Stimulated activated CD8-positive, alpha-beta memory T cell treated with anti-CD3 and anti-CD28 coated beads, Interleukin-4, amount 100 ng/mL, for 4 hours (primary cell): ENCODE measurements at places on chromosomes 11 and 22.

- no peak for DNase-seq
Observed at GRCh38 chr11:44835938-44836337, 109.2 kb downstream of the TSPAN18 start.

DNA sequence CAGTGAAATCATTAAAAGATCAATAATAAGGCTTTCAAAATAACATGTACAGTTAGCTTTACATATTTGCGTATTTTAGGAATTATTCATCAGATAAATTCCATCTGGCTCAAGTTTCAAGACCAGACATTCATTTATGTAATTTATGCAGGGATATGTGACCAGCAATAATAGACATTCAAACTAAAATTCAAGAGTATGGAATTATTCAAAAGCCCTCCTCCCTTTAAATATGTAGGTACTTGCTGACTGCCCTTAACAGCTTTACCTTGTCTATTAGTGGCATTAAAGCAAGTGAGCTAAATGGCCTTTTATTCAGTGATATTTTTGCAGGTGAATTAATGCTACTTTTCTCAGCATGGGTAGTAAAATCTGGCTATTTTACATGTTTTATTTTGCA is 126.1 kb downstream of the LRRC4C start:
- DNase-seq, result no peak

GRCh38 chr11:2419638-2420501 is 19.3 kb downstream of the TSSC4 start:
- no peak for DNase-seq

GRCh38 chr11:62370743-62371440 is 33.6 kb downstream of the ASRGL1 start:
- DNase-seq, result no peak

DNA sequence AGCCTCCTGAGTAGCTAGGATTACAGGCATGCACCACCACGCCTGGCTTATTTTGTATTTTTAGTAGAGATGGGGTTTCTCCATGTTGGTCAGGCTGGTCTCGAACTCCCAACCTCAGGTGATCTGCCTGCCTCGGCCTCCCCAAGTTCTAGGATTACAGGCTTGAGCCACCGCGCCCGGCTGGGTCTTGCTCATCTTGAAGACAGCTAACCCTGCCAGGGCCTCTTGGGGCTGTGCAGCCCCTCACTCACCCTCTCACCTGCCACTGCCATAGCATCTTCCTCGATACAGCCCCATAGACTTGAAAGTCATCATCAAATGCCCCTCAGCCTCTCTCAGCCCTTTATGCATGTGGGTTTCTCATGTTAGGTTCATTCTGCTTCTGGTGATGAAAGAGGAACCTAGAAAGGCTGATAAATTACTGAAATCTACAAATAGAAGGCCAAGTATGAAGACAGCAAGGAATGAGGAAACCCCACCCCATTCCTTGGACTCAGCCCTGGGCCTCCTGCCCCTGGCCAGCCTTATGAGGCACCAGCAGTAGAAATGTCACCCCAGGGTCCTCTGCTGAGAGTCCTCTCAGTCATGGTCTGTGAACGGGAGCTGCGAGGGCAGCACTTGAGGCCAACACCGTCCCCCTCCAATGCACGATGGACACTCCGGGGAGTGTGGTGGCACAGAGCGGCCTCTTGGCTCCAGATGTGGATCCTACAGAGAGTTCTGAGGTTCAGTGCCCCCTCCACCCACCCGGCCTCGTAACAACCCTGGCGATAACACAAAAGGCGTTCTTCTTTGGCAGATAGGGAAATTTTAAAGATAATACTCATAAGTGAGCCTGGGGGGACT is 24.8 kb downstream of the SCGB1A1 start:
- DNase-seq, result no peak

DNA sequence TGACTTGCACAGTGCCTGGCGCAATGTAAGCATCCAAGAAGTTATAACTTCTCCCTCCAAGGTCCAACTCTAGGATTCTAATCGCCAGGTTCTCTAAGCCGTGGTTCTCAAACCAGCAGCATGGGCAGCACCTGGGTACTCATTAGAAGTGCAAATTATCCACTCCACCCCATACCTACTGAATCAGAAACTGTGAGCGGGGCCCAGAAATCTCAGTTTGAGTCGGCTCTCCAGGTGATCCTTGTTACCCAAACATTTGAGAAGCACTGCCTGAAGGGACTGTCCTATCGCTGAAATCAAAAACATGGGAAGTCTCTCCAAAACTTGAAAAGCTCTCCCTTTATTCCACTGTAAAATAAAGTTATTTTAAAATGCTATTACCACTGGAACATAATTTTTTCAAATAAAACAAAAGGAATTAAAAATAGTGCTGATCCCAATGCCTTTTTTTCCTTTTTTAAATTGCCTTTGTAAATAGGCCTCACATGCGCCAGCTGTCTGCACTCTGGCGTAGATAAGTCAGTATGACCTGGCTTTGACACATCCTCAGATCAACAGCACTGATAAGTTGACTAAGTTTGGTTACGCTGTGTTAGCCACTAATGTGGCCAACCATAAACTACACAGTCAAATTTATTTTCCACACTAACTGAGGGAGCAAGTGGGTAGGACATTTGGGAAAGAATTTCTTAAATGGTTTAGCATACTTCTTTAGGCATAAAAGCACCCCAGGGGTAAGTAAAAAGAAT is 8.4 kb upstream of the CTR9 start:
- no peak for DNase-seq

DNA sequence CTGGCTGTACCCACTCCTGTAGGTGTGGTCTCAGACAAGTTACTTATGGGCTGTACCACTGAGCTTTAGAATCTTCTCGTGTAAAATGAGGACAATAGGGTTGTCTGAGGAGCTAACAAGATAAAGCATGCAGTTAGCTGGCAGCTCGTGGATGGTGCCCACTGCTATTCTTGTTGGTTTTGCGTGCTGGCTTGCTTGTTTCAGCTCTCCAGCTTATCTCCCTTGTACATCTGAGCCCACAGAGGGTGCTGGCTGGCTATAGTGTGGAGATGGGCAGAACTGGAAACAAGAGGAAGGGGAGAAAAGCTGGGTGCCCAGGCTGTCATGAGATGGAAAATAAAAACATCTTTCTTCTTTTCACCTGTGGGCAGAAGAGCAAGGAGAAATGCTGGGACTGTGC is 46.5 kb upstream of the GALNT18 start:
- DNase-seq, result no peak

GRCh38 chr11:61027141-61027840 is 55.8 kb downstream of the CD6 start:
- DNase-seq, result no peak

DNA sequence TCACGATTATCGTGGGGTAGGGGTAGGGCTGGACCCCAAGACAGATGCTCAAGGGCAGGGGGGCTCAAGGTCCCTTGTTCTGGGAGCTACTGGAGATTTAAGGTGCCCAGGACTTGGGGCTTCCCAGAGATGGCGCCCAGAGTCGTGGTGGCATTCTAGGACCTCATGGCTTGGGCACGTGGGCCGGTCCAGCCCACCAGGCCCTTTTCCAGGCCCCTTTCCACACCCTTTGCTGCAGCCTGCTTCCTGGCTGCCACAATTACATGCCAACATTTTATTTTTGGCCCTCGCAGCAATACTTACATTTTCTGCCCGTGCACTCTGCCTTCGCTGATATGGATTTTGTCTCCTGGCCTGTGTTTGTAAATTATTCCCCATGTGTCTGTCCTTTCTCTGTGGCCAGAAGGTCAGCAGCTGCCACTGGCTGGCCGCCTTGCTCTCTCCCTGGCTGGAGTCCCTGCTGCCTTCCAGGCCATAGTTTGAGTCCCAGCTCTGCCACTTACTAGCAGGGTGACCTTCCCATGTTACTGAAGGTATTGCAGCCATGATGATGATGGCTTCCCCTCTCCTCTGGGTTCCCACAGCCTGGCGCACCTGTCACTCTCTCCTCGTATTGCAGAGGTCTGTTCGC is 11.2 kb downstream of the MB start:
- DNase-seq, result no peak

DNA sequence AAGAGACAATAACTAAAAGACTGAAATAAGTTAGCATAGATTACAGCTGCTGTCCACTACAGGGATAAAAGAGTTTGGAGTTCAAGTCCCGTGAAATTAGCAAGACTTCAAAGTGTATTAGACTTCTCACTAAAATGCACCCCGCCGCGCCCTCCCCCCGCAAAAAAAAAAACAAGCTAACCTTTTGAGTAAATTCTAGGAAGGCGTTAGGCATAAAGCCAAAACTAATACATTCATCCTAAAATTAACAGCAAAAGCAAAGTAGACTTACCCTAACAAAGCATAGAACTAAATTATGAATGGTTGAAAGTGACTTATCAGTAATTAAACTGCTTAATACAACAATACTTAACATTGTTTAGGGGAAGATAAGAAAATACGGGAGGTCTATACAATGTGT is 581.0 kb upstream of the CHORDC1 start:
- no peak for DNase-seq

DNA sequence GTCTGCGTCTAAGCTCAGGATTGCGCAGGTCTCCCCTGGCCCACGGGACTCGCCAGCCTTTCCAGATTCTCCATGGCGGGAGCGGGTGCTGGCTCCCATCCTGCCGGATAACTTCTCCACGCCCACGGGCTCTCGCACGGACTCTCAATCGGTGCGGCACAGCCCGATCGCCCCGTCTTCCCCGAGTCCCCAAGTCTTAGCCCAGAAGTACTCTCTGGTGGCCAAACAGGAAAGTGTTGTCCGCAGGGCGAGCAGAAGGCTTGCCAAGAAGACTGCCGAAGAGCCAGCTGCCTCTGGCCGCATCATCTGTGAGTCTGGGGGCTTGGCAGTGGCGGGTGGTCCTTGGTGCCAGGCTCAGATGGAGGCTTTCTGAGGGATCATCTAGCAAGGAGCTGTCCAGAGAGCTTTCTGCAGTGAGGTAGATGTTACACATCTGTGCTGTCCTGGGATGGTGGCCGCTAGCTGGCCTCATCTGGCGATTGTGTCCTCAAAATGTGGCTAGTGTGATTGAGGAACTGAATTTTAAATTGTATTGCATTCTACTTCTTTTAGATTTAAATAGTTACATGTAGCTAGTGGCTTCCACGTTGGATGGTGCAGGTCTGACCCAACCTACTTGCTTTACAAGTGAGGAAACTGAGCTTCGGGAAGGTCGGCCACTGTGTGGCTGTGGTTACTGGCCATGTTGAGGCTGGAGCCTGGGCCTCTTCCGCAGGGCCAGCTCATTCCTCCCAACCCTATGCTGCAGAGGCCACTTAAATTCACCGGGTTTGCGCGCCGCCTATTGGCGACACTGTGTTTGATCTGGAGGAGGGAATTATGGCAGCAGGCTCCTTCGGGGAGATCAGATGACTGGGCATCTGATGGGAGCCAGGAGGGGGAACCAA is 6.7 kb downstream of the INCENP start:
- DNase-seq, result no peak

GRCh38 chr11:75583718-75584658 is 21.9 kb downstream of the SERPINH1 start:
- no peak for DNase-seq

DNA sequence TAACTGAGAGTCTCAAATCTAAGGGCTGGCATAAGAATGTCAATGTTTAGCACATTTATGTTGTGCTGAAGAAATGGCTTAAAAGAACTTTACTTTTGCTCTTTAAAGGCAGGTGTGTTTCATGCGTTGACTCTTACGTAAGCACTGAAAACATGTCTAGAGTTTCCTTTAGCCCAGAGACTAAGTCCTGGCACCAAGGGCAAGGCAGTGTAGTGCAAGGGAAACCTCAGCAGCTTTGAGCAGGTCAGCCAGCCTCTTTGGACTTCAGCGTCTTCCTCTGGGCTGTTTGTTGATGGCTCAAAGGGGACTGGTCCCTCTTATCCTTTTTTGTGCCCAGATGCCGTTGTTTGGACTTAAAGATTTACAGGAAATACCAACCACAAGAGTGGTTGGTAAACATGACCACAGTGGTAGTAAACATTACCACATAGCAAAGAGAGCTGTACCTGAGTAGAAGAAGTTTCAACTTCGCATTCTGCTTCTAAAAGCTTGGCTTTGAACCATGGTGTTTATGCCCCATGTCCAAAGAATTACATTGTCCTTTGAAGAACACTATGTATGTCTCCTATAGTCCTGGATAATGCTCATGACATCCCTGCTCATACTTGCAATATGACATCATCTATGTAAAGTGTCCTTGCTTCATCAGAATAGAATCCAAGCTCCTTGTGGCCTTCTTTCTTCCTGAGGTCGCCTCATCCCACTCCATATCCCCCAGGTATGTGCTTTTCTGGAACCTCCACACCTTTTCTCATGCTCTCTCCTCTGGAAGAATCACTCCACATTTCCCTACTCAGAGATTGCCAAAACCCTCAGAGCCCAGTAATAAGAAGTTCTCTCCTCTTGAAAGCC is 23.5 kb downstream of the TENM4 start:
- DNase-seq, result no peak

- no peak for DNase-seq
Observed at GRCh38 chr11:29184939-29185890, 831.6 kb downstream of the KCNA4 start.

GRCh38 chr22:27626675-27627443 is 174.7 kb downstream of the MN1 start:
- DNase-seq, result no peak

DNA sequence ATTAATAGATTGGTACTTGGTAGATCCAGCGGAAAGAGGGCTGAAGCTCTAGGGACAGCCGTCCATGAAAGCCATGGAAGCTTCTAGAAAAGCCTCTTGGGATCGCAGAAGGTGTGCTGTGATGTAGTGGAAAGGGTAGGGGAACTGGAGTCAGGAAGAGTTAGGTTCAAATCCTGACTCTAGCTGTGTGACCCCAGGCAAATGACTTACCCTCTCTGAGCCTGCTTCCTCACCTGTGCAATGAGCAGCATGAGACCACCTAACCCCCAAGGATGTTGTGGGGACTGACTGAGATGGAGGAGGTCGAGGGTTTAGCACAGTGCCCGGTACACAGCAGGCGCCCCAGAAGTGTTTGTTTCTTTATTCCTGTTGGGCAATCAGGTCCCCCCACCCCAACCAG is 2.2 kb downstream of the EML3 start:
- DNase-seq, result no peak

GRCh38 chr11:112016088-112016764 is 9.0 kb upstream of the DLAT start:
- no peak for DNase-seq

DNA sequence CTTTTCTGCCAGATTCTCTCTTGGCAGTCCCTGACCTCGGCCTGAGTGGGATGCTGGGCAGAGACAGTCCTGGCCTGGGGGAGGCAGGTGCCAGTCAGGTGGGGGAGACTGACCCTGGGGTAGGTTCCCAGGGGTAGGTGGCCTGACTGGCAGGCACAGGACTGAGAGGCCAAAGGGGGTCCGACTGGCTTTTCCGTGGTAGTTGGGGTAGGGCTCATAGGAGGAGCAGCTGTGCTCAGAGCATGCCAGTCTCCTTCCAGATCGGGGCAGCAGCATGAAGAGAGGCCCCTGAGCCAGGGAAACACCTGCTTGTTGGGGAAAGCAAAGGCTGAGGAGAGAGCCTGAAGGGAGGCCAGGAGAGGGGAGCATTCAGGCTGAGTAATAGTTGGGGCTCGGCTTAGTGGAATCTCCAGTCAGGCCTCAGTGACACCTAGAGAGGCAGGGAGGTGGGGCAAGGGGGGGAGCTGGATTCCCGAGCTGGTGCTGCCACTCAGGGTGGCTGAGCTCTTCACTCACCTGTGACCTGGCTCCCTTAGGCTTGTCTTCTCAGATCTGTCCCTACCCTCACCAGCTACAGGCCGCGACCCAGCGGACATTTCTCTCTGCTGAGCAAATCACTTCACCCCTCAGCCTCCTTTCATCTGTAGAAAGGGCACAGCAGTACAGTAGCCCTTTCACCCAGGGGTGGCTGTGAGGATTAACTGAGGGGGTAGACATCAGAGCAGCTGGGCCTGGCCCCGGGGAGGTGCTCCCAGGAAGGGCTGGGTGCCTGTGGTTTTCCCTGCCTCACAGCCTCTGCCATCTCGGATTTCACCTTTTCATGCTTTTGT is 26.2 kb downstream of the MCM5 start:
- DNase-seq, result no peak

GRCh38 chr11:109695696-109696095 is 273.7 kb downstream of the C11orf87 start:
- DNase-seq, result no peak
